Upper lobe of right lung (tissue), 1 donor: ENCODE measurements at places on chromosomes 11 and 22.

DNA sequence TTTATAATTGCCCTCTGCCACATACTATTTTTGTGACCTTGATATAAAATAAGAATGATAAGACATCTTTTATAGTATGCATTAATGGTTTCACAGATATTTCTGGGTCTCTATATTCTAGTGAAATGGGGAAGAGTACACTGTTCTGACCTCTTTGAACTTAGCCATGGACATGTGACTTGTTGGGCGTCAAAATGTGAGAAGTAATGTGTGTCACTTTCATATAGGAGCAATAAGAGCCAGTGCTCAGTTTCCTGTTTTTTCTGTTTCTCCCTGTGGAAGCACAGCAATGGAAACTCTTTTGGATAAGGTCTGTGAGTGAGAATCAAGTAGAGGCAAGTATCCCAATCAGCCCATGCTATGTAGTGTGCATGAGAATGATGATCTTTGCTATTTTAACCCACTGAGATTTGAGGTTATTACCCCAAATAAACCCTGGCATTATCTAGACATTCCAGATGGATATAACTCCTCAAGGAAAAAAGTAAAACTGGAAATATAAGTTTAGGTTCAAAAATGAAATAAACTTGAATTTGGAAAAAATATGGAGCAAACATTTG lies 60.7 kb downstream of the RAB38 start:
- DNase-seq = no peak

- no peak for DNase-seq
Observed at GRCh38 chr11:128868841-128869671, 2.0 kb upstream of the KCNJ1 start.

GRCh38 chr22:28607795-28608194 lies 71.8 kb downstream of the TTC28 start:
- no peak for DNase-seq

- DNase-seq = no peak
Observed at GRCh38 chr22:24455039-24455438, 27.6 kb downstream of the ADORA2A start.

- no peak for DNase-seq
Observed at GRCh38 chr11:117181586-117182550, 3.3 kb downstream of the SIDT2 start.
